ENCODE measurements at places on chromosomes 11 and 22.

DNA sequence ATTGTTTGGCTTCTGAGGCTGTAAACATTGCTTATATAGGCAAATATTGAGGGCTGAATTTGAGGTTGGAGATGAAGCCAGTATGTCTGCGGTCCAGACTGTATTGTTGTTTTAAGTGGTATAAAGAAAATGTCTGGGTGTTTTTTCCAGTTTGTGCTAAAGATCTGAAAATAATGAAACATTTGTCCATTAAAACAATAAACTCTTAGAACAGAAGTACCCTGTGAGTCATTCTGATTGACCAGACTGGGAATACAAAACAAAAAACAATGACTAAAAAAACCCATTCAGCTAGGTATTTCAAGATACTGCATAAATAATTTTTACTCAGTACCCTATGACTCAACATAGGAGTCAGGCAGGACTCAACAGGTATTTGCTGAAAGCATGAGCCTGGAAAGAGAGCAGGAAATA lies 20.4 kb downstream of the ALKBH8 start:
- no peak for DNase-seq

DNA sequence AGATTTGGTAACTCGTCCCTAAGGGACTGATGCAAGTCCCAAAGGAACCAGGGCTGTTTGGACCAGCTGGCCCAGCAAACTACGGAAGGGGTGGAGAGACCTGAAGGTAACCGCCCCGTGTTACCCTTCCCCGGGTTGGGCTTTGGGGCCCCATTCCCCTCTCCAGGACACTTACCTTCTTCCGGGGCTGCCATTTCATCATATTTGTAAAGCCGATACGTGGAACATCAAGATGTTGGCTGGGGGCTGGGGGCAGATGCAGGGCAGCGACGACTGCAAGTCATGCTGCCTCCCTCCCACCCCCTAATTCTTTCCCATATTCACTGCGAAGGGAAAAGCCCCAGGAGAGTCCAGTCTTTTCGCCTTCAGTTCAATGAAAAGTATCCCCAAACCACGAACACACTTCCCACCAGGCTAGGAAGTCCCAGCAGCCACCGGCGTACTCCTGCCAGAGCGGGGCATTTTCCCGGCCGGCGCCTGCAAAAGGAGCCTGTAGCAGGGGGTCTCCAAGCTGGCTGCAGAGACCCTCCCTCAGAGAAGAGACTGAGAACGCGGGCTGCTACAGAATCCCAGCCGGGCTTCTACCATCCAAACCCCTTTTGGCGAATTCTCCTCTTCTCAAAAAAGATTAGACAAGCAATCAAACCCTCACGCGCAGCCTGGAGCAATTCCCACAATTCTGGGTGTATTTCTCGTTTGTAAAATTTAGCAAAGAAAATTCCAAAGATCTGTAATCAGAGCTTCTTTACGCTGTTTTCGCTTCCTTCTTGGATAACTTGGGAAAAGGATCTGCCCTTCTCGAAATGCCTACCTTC lies 236.7 kb downstream of the TTC28 start:
- no peak for DNase-seq

GRCh38 chr11:47415091-47415854 lies 6.9 kb downstream of the SLC39A13 start:
- DNase-seq, result no peak

DNA sequence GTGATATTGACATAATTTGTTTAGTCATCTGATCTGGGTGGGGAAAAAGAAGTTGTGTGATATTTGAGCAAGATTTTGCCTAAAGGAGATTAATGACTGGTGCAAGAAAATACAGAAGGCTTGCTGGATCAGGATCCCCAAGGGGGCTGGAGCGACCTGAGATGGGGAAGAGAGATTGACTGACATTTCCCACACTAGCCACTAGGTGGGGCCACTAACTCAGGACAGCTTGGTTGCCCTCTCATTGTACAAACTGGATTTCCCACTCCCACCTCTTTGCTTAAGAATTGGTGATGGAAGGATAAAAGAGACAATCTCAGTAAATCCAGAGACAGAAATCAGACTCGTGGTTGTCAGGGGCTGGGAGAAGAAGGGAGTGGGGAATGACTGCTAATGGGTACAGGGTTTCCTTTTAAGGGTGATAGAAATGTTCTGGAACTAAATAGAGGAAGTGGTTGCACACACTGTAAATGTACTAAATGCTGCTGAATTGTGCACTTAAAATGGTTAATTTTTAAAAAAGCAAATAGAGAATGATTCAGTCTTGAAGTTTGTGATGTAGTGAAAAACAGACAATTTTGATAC lies 50.7 kb downstream of the CTTN start:
- DNase-seq, result no peak

- DNase-seq, result peak; percentile 68
Observed at GRCh38 chr11:73177778-73178539, 35.8 kb upstream of the FCHSD2 start.

- DNase-seq, result no peak
Observed at GRCh38 chr22:23070418-23071229, at the start of gene GNAZ. Gene GNAZ (plus strand): TSS chr22:23070519. CDS start chr22:23095696, 25,177 bp downstream.

- DNase-seq, result no peak
Observed at GRCh38 chr11:57903441-57904123, 120.1 kb upstream of the OR9Q1 start.

GRCh38 chr11:121538054-121538453 lies 85.3 kb upstream of the SORL1-AS1 start:
- no peak for DNase-seq

- no peak for DNase-seq
Observed at GRCh38 chr22:44427611-44428470, 70.2 kb downstream of the RTL6 start.

- DNase-seq, result no peak
Observed at GRCh38 chr11:33615751-33616150, 84.9 kb downstream of the C11orf91 start.

- DNase-seq, result no peak
Observed at GRCh38 chr22:19605508-19606331, 81.5 kb upstream of the CLDN5 start.

GRCh38 chr22:37154925-37155712 lies 5.4 kb upstream of the IL2RB start:
- DNase-seq, result no peak

- DNase-seq, result no peak
Observed at GRCh38 chr22:24181996-24182899, 961 bp downstream of the SUSD2 start.

GRCh38 chr11:36403661-36404060 lies 106.4 kb downstream of the TRAF6 start:
- no peak for DNase-seq

DNA sequence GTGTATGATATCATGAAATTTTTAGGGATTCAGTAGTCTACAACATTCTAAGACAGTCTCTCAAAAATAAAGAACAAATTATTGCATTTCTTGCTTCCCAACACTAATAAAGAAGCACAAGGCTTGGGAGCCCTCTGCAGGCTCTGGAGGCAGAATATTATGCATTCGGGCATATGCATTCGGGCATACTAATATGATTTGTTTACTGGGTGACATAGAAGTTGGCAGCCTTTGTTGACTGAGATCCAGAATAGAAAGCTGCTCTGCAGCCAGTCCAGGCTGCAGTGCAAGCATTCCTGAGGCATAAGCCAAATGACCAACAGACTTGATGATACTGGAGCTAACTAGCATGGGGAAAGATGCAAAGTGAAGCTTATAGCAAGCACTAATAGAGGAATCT lies 945.5 kb downstream of the OPCML start:
- DNase-seq, result no peak

DNA sequence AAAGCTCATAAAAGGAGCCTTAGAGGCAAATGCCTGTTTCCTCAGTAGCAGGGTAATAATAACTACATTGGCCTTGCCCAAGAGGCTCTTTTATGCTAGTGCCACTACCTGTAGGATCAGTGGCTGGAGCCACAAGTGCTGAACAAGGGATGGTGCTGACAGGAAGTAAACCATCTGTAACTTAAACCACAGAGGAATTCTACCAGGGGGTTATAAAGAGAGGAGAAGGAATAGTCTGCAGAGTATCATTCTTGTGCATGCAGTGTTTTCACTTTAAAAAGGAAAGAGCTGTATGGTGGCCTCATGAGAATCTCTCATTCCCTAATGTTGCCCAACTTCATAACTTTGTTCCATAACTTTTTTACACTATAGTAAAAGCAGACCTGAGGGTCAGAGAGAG lies 168.1 kb downstream of the DBX1 start:
- no peak for DNase-seq

GRCh38 chr11:128240546-128240945 lies 346.8 kb downstream of the ETS1 start:
- no peak for DNase-seq

DNA sequence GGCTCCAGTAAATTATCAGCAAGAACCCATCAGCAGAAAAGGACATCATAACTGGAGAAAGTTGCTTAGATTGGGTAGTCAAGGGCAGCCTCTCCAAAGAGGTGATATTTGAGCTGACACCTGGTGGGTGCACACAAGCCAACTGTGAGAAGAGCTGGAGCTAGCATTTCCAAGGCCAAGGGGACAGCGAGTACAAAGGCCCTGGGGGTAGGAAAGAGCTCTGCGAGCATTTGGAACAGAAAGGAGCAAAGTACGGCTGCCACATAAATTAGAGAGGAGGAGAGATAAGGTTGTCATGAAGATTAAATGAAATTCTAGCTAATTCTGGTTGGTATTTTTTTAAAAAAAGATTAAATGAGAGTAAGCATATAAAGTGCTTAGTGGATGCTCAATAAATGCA lies 21.7 kb upstream of the SMCO4 start:
- no peak for DNase-seq

DNA sequence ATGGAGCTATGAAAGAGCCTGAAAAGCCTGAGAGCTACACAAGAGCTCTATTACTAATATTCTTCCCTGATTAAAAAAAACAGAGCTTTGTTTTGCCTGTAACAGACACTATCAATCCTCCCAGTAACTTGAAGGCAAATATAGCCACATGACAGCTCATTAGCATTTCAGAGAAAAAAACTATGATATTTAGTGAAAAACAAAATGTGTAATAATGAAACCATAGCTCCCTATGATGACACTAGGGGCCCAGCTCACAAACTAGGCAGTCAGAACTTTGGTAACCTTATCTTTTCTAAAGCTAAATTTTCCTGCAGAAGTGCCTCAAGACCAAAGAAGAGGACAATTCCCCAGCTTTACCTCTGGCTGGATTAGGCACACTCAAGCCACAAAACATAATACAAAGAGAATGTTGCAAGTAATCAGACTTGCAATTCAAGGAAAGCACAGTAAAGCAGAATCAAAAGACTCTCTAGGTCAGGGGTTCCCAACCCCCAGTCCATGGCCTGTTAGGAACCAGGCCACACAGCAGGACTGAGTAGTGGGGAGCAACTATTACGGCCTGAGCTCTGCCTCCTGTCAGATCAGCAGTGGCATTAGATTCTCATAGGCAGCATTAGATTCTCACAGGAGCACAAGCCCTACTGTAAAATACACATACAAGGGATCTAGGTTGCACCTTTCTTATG lies 53.3 kb downstream of the MRTFA start:
- DNase-seq, result no peak

- DNase-seq, result no peak
Observed at GRCh38 chr11:59724066-59724465, 10.4 kb upstream of the OR10V1 start.

DNA sequence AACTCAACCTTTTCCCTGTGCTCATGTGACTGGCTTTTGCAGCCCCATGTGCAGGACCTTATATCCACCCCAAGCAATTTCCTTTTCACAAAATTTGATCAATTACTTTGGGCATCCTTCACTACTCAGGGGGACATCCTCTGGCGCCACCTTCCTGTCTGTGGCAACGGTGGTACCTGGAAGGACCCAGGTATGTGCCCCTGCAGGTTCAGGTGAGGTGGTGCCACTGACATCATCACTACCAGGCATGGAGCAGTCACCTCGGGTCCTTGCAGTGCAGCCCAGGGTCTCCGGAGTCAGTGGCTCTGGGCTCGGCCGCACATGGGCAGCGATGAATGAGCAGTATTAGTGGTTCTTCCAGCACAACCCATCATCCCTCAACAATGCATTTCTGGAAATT lies 37.7 kb upstream of the B3GAT1 start:
- no peak for DNase-seq

- DNase-seq, result no peak
Observed at GRCh38 chr11:2432171-2432621, 12.1 kb downstream of the TRPM5 start.

- no peak for DNase-seq
Observed at GRCh38 chr11:12744826-12745502, 70.7 kb downstream of the TEAD1 start.

DNA sequence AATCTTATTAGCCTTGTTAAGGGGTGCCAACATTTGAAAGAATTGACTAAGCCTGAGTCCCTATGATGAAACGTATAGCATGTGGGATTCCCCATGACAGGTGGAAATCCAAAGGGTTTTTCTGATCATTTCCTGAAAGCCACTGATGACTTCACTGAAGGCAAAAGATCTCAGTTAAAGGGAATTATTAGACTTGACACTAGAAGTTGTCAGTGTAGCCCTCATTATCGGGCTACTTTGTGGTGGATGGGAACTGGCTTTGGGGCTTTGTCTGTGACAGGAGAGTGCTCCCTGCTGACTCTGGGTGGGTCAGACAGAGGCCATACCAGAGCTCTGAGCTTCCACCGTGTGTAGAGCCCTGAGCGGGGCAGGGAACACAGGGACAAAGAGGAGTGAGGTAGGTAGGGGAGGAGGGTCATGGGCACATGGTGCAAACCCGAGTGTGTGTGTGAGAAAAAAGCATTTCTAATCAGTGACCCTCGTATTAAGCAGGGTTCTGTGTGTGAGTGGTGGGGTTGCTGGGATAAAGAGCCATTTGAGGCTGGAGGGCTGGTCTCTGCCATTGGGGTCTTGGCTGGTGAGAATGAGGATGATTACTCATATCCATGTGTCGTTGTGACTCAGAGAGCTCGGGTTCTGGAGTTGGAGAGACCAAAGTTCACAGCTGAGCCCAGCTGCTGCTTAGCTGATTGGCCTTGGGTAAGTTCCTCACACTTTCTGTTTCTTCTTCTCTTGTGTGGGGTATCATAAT lies 101.1 kb downstream of the GRIK4 start:
- no peak for DNase-seq

- no peak for DNase-seq
Observed at GRCh38 chr11:108483163-108483562, 15.0 kb downstream of the POGLUT3 start.

DNA sequence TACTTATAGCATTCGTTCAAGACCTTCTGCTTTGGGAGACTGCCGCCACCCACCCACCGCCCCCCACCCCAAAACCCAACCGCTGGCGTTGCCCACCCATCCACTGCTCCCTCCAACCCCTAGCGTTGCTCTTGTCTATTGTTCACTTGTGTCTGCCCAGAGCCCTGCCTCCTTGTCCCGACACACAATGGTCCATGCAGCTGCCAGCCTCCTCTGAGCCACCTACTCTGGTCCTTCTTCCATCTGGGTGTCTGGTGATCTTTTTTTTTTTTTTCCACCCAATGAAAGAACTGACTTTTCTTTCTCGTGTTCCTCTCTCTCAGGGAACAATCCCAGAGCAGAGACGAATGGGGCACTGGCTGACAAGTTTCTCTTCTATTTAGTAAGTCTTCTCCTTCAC lies 256.0 kb upstream of the SESN3 start:
- DNase-seq, result no peak

DNA sequence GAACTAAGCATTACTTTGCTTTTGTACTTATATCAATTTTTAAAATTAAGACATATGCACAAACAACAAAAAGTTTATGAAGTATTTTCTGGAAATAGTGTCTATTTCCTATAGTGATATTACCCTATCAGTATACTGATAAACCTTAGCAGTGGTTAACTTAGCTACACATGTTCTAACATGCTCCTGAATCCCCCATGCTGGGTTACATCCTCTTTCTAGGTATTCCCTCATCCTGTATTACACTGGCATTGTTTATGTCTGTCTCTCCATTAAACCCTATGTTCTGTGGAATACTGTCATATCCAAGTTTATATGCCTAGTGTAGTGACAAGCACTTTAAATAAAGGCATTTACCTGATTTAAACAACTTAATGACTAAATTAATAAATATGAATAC lies 1.8 kb upstream of the FAR1 start:
- DNase-seq, result no peak
